ENCODE measurements at places on chromosomes 5 and 9.

DNA sequence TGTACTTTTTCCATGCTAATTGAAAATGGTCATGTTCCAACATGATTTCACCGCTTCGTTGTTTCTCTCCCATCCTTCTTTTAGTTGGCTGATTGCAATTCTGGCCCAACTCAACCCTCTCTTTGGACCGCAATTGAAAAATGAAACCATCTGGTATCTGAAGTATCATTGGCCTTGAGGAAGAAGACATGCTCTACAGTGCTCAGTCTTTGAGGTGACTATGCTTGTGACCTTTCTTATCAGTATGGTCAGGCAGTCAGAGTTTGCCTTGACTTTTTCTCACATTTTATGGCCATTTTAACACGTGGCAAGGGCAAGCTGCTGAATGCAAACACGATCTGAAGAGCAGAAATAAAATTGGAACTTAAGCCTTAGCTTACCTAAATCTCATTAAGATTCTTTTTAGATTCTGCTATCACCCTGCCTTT lies 36.0 kb upstream of the CREBRF start:
- DNase-seq: no peak

GRCh38 chr9:8338767-8339510 lies 539.4 kb upstream of the DMAC1 start:
- DNase-seq: no peak

DNA sequence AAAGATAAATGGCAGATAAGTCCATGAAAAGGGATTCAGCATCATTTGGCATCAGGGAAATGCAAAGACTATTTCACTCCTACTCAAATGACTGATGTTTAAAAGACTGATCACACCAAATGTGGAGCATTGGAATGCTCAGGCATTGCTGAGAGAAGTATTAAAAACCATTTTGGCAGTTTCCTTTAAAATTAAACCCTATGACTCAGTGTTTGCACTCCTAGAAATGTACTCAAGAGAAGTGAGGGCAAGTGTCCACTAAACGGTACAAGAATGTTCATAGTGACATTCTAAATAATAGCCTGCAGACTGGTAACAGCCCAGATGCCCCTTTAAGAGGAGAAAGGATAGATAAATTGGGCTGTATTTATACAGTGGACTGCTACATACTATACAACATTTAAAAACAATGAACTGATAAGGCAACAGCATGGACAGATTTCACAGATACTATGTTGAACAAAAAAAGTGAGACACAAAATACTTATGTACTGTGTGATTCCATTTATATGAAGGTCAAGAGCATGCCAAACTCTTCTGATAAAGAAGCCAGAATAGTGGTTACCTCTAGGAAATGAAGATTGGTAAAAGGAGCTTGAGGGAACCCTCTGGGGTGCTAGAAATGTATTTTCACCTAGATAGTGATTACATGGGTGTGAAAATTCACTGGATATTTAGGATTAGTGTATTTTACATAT lies 24.6 kb downstream of the APC start:
- DNase-seq: no peak

DNA sequence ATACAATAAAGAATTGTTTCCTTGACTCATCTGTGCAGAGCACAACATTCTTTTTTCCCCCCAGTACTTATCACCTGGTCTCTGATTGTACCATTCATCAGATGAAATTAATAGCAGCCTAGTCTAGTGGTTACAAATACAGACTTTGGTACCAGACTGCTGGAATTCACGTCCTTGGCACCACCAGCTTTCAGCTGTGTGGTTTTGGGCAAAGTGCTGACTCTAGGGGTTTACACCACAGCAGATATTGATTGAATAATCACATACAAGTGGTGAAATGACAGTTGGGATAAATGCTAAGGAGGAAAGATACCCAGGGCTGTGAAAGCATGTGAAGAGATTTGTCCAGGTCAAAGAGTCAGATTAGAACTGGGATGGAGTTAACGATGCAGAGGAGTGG lies 79.3 kb upstream of the ATP10B start:
- no peak for DNase-seq

DNA sequence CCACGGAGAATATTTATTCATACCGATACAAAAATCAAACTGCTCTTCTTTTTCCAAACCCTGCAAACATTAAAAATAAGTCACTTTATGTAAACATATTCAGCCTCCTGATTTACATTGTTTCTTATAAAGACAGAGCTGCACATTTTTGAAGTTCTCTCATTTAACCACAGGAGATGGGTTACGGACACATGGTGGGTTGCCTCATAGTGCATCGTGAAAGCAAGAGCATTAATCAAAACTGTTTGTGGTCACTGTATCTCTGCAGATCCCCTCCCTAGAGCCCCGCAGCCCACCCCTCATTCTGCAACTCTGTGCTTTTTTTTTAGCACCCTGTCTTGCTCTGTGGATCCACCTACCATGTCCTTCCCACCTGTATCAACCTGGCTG lies 43.3 kb upstream of the EQTN start:
- DNase-seq: no peak

DNA sequence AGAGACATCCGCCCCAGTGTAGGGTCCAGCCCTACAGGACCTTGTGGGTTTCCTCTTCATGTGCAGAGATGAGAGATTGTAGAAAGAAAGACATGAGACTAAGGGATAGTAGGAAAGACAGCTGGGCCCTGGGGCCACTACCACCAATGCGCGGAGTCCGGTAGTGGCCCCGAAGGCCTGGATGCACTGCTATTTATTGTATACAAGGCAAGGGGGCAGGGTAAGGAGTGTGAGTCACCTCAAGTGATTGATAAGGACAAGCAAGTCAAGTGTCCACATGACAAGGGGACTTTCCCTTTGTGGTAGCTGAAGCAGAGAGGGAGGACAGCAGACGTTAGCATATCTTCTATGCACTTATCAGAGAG lies 6.2 kb upstream of the TMEM141 start:
- DNase-seq: no peak
